ENCODE measurements at places on chromosomes 2 and 18.

DNA sequence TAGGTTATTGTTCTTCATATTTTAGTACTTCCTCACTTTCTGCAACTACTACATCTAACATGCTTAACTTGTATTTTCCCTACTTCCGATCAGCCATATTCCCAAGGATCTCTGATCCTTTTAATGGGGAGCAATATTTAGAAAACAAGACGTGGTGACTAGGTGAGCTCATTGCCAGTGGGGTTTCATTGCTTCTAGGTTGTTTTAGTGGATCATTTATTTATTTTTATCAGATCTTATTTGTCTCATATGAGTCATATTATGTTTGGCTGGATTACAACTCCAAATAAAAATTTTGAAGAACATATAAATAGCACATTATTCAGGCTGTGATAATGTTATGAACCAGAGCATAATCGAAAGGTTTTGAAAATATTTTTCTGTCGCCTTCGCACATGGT lies 480.9 kb upstream of the TMEFF2 start:
- DNase-seq = no peak

DNA sequence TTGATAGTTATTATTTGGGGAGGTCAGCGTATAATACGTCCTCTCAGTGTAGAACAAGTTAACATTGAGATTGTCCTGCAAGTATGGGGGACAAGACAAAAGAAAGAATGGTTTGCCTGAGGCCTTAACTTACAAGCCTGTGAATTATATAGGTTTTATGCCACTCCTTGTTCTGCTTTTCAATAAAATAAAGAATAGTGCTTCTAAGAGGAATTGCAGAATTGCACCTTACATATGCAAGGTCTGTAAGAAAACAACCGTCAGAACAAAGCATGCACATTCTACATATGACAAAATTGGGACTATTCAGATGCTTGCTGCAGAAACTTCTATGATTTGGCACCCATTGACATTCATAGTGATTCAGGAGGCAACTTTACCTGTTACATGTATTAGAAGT lies 785.0 kb downstream of the NR4A2 start:
- no peak for DNase-seq

GRCh38 chr2:31349160-31349559 lies 65.4 kb downstream of the XDH start:
- DNase-seq = no peak

- DNase-seq = no peak
These were observed 32.7 kb upstream of the RIT2 start for GRCh38 chr18:43148231-43148630.

DNA sequence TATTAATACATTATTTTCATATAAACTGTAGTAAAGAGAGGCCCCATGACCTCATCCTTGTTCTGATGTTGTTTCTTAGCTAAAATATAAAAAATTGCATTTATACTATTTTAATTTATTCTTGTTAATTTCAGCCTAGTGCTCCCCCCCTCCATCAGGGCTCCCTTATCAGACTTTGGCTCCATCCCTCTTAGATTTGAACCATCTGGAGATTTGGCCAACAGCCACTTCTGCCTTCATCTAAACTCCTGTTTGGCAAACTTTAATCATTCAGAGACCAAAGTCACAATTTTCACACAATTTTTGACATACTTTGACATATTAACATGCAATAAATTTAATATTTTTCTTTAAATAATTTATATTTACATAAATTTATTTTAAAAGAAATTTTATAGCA lies 569.3 kb downstream of the TDRD15 start:
- no peak for DNase-seq

DNA sequence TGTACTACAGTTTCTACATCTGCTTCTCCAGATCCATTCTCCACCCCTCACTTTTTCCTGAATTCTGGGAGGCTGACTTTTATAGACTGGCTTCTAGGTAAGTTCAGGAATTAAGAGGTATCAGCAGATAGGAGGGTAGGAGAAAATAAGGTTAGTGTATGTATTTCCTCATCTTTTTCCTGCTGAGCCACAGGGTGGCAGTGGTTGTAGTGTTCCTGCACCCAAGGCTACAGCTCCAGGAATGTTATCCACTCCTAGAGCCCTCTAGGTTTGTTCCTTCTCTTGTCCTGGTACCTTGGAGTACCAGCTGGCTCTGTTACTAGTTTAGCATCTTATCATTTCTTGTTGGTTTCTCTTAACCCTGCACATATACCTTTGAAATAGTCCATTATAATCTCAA lies 40.7 kb upstream of the C2orf66 start:
- DNase-seq = no peak

- DNase-seq = no peak
These were observed 225.1 kb upstream of the TMEFF2 start for GRCh38 chr2:192419786-192420185.

DNA sequence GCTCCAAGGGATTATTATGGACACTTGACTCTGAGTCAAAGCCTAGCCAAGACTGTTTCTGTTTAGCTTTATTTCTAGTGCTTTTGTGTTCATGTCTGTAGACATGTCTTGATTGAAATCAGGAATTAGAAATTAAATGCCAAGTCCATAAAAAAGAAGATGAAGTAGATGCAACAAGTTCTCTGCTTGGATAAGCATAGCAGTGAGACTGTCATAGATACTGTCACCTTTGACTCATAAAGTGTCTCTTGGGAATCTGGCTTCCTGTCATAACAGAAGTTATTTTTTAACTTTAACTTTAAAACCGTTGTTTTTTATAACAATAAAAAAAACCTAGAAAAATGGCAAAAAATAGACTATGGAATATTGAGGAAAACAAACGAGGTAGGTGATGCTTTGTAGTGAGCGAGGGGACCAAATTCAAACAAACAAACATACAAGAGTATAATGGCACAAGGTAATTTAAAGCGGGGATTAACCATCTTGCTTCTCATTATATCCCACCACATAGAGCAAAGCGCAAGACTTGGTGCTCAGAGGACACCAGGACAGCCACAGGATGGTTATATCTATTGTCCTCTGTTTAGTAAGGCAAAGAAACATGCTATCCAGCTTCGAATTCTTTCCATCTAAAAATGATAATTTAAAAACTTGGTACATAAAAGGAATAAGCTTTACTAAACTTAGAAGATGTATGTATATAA lies 64.6 kb downstream of the CD226 start:
- no peak for DNase-seq

GRCh38 chr2:207541933-207542332 lies 12.2 kb downstream of the CREB1 start:
- DNase-seq = no peak

- no peak for DNase-seq
These were observed 46.5 kb upstream of the NFU1 start for GRCh38 chr2:69483696-69484095.

- DNase-seq = no peak
These were observed 616.8 kb upstream of the VRK2 start for GRCh38 chr2:57429831-57430230.

GRCh38 chr2:57990118-57990725 lies 56.4 kb upstream of the VRK2 start:
- DNase-seq = no peak

- DNase-seq = no peak
These were observed 611.6 kb downstream of the FBXO15 start for GRCh38 chr18:73535990-73536389.

DNA sequence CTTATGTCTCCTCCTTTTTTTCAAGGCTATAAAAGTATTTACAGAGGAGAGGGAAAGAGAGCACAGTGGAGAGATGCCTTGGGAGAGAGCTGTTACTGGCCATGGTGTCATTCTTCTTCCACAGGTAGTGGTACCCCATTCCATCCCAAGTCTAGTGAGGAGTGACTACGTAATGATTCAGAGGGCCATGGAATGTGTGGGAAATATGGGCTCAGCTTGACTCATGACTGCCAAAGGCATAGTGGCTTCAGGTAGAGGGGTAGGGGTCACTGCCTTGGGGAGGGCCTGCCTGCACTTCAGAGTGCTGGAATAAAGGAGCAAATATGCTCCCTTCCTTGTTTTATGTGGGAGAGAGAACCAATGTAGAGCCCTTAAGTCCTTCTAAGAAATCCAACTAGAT lies 620.6 kb downstream of the IRS1 start:
- no peak for DNase-seq

DNA sequence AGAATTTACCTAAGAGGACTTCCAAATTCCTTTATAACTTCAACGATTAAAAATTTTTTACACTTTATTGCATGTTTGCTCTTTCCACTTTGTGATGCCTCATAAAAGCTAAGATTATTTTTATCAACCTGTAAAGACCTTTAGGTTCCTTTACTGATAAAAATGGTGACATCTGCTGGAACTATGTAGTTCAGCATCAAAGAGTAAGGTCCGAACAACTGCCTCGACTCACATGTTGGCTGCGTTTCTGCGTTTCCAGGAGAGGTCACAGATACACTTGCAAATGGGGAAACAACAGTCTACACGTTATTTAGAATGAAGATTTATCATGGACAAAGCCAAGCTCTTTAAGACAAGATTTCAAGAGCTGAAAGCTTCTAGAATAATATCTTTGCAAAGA lies 18.8 kb upstream of the TMX3 start:
- no peak for DNase-seq

DNA sequence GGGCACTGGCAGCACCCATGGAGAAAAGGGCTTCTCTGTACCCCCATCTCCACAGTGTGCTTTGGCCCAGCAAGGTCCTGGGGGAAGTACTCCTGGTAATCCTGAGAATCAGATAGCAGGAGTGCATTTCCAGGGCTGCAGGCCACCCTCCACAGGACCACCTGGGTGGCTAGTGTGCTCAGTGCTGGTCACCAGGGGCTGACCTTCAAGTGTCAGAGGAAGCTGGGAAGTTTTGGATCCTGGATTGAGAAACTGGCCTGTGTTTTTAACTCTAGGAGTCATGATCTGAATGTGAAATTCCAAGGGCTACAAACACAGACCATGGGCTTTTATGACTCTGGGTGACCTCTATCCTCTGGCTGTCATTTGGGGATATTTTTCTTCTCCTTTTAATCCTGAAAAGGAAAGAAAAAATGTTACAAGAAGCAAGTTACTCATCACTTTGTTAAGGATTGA lies 9.3 kb downstream of the RHOB start:
- DNase-seq = no peak

DNA sequence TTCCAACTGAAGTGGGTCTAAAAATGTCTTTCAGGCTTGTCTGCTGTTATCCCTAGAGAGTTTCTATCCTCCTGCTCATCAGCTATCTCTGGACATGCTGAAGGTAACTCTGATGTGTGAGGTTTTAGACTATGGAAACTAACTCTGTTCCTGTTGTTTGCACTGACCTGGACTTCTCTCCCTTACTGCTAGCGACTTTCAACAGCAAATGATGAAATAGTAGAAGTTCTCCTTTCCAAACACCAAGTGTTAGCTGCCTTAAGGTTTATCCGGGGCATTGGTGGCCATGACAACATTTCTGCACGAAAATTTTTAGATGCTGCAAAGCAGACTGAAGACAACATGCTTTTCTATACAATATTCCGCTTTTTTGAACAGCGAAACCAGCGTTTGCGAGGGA lies 26.9 kb downstream of the RMC1 start:
- DNase-seq = no peak

DNA sequence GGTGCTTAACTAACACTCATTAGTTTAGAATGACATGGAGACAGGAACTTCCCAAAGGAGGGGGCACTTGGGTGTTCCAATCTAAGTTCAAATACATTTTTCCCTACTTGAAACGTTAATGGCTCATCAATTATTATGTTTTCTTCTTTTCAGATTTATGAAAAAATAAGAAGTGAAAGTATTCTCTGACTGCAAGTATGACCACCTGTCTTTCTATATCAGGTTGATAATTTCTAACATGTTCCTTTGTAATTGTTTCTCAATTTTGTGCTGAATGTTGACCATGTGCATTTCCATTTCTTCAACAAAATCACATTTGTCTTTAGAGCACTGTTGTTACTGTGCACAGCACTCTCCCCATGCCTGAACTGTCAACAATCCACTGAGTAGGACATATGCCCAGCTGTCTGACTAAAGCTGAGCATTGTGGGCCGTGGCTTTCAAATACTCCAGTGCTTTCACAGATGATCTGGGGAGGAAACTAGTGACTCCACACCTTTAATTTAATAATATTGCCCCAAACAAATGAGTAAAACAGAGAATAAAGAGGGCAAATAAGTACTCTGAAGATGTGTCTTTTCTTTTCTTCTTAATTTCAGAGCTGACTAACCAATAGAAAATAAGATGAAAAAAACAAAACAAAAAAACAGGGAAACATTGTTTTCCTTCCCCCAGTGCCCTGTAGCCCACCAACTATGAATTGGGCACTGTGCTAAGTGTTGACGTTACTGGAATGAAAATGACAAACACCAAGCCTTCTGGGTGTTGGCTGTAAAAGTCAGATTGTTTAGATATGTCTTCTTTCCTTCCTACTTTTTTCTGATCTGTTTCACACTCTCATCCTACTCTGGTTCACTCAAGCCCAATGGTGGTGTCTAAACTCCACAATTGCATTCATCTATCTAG lies 16.0 kb downstream of the LANCL1 start:
- DNase-seq = no peak

GRCh38 chr2:107700073-107700472 lies 126.6 kb upstream of the RGPD4 start:
- DNase-seq = no peak

GRCh38 chr2:13616059-13616458 lies 899.3 kb downstream of the TRIB2 start:
- DNase-seq = no peak

GRCh38 chr2:203533676-203534591 lies 1.2 kb downstream of the RAPH1 start:
- peak; percentile 35 for DNase-seq

DNA sequence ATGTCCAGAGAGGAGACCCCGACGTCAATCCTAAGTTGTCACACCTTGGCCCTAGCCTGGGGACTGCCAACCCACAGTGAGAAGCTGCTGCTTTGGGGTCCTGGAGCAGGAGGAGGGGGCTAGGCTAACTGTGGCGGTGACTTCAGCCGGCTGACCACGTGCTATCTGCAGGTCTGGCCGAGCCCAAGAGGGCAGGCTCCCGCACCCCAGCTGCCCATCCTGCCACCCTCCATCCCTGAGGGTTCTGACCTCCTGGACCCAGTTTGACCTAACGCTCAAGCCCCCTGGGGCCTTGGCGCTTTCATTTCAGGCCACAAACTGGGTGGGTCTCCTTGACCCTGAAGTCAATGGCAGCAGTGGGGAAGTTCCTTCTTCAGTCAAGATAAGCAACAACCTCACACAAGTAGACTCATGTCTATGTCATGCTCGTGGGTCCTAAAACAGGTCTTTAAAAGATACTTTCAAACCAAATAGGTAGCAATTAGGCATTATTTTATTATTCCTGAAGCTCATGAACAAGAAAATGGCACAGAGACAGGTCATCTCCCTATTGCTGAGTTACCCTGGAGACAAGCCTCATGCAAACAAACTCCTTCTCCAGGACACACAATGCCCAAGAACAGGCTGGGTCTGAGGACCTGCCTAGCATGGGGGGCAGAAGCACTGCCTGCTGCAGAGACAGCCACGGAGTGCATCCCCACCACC lies 2.3 kb downstream of the HES6 start:
- no peak for DNase-seq

DNA sequence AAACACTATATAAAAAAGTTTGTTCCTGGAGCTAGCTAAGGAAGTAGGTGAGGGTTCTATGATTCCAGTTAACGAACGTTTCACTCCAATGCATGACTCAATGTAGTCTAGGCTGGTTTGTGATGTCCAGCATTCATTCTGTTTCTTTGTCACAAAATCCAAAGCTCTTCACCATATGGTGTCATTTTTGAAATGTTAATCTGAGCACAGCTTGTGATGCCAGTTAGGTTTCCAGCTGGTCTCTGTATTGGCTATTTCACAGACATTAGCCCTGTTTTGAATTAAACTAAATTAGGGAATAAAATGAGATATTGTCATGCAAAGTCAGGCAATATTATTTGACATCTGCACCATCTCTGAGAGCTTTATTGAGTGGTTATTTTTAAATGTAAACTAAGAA lies 159.4 kb downstream of the RBM43 start:
- DNase-seq = no peak

- no peak for DNase-seq
These were observed 1.2 kb upstream of the CLASP1 start for GRCh38 chr2:121650315-121650930.

Data from central memory CD4-positive, alpha-beta T cell (primary cell).